ENCODE measurements at places on chromosomes 13 and 19.

GRCh38 chr13:73001971-73002370 is 56.8 kb upstream of the KLF5 start:
- no peak for DNase-seq

DNA sequence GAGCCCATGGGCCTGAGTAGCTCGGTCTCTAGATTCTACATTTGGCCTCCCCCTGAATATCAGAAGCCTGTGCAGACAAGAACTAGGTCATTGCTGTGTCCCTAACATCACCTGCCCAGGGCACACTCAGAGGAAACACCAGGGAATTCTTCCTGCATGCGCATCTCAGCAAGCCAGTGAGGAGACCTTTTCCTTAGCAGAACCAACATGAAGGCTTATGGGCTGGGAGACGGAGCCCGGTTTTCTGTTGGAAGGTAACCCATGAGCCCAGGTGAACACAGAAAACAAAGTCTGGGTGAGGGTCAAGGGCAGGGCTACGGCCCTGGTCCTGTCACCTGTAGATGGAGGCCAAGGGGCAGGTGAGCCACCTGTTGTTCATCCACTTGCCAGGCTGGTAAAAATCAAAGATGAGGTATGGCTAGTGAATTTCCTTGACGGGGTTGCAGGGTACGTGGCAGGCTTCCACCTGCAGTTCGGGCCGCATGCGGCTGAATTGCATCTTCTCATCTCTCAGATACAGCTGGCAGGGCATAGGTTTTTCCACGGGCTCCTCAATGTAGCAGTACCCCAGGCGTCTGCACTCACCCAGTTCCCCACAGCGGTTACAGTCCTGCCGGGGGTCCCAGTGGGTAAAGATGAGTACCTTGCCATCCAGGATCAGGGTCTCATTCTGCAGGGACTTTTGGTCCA is 3.6 kb upstream of the FAM187B start:
- no peak for DNase-seq

- DNase-seq: no peak
Measured at GRCh38 chr19:6532244-6532999, 1.6 kb downstream of the TNFSF9 start.

GRCh38 chr13:22925881-22926747 is 254.7 kb upstream of the SGCG start:
- no peak for DNase-seq

- DNase-seq: peak; percentile 3
Measured at GRCh38 chr13:64239372-64239771, 2823.7 kb upstream of the PCDH20 start.

GRCh38 chr13:40143106-40143505 is 487.6 kb downstream of the COG6 start:
- DNase-seq: no peak

DNA sequence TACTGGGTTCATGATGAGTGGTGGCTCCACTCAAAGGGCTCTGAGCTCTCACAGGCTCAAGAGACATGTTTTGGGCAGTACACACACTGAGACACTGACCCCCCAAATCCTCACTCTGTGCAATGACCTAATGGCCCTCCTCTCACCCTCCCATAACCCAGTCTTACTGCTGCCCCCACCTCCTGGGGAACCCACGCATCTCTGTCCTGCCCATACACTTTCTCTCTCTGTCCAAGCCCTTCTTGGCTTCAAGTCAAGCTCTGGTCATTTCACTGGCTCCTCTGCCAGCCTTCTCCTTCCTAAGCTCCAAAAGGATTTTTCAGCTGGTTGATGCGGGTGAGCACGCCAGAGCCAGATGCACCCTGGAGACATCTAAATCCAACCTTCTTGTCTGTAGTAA is 187.9 kb upstream of the TSHZ3 start:
- no peak for DNase-seq

DNA sequence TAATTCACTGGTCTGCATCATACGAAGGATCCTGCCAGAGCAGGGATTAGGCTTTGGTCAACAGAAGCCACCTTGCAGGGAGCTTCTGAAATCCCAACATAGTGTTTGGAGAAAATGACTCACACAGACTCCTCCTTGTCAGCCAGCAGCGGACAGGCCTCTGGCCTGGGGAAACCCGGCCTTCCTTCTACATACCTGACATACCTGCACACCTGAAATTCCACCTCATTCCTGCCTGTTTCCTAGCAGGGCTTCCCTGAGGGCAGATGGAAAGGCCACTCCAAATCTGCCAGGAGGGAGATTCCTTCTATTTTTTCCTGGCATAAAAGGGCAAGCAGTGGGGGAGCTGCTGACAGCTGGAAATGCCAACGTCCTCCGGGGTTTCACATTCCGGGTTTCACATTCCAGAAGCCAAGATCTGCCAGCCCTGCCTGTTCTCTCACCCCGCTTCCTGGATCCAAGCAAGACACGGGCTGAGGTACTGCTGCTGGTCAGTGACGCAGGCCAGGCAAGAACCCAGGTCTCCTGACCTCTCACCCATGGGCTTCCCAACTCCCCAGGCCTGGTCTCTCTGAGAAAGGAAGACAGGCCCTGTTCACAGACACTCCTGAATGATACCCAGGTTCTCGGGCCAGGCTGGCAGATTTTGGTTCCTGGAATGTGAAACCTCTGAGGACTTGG is 18.2 kb upstream of the IGFL1 start:
- DNase-seq: no peak

DNA sequence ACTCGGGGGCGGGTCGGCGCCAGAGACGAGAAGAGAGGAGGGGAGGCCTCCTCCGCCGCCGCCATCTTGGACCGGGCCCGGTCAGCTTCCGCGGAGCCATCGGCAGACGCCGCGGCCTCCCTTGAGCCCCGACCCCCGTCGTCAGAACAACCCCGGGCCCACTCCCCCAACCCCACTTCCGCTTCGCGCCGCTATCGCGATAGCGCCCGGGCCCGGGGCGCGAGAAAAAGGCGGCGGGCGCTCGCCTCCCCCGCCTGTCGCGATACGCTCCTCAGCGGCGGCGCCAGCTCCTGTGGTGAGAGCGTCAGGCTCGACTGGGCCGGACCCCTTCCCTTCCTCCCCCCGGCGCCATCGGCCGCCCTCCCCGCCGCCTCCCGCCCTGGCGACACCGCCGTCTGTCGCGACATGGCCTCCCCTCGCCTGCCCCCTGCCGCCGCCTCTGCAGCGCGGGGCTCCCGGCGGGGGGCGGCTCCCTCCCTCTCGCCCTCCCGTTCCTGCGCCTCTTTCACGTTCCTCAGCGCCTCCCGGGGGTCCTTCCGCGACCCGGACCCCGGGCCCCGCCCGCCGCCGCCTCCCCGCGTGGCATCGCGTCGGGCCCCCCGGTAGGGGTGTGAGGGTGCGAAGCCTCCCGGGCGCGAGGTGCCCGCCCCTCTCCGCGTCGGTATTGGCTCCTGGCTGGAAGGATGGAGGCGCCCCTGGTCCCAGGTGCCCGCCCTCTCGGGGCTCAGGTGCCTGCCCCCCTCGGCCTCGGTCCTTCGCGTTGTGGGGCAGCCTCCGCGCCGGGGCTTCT is at the start of gene CNOT3:
Gene CNOT3 (plus strand): TSS at position 64 of the 790 bp plus-strand sequence. CDS start 5,217 bp downstream, outside the sequence.
- no peak for DNase-seq

GRCh38 chr19:19634516-19635312 is 6.7 kb upstream of the LPAR2 start:
- no peak for DNase-seq

DNA sequence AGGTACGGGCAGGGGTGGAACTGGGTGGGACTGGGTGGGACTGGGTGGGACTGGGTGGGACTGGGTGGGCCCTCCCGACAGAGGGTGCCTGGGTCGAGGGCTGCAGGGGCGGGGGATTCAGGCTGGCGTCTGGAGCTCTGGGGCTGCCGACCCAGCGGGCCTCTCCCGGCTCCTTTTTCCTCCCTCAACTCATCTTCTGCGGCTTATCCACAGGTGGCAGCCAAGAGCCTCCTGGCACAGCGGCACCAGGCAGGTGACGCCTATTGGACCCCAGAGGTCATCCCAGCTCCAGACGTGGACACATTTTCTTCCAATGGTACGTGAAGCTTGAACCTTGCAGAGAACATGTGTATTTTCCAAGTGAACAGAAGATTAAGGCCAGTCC is 533 bp downstream of the ZNF544 start:
- DNase-seq: no peak

DNA sequence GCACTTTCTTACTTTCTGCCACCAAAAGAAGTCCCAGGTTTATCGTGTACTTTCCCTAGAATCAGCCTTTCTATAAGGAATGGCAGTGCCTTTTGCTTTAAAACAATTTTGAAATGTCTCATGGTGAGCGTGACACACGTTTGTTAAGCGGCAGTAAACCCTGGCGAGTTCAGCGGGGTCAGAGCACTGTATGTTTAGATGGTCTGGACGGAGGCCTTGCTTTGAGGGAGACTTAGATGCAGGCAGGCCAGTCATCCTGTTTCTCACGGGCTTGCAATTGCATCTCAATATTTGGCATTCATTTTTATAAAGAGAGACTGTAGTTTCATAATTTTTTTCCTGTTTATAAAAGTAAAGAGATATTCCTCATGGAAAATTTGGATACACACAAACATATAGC is 96.4 kb downstream of the TNFRSF19 start:
- no peak for DNase-seq

- no peak for DNase-seq
Measured at GRCh38 chr13:88919970-88920628, 1248.9 kb downstream of the SLITRK5 start.

GRCh38 chr19:2488942-2489731 is 13.2 kb downstream of the GADD45B start:
- no peak for DNase-seq

DNA sequence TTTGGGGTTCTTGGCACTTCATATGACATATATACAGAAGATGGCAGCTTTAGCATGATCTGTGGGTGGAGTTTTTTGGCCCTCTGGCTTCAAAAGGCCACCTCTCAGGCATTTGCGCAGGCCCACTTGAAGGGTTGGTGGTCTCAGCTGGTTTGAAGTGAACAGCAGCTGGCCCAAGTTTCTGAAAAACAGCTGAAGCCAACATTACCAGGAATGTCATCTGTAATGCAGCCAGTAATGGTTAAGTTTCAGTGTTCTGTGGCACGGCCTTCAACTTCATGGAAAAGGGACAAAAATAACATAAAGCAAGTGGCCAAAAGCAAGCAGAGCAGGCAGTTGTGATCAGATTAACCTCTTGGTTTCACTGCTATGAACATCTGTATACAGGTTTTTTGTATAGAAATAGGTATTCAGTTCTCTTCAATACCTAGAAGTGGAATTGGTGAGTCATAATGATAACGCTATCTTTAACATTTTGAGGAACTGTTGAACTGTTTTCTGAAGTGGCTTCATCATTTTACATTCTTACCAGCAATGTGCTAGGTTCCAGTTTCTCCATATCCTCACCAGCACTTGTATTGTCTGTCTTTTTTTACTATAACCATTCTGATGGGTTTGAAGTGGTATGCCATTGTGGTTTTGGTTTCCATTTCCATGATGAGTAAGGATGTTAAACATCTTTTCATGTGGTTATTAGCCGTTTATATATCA is 245.4 kb downstream of the SHISA2 start:
- no peak for DNase-seq

DNA sequence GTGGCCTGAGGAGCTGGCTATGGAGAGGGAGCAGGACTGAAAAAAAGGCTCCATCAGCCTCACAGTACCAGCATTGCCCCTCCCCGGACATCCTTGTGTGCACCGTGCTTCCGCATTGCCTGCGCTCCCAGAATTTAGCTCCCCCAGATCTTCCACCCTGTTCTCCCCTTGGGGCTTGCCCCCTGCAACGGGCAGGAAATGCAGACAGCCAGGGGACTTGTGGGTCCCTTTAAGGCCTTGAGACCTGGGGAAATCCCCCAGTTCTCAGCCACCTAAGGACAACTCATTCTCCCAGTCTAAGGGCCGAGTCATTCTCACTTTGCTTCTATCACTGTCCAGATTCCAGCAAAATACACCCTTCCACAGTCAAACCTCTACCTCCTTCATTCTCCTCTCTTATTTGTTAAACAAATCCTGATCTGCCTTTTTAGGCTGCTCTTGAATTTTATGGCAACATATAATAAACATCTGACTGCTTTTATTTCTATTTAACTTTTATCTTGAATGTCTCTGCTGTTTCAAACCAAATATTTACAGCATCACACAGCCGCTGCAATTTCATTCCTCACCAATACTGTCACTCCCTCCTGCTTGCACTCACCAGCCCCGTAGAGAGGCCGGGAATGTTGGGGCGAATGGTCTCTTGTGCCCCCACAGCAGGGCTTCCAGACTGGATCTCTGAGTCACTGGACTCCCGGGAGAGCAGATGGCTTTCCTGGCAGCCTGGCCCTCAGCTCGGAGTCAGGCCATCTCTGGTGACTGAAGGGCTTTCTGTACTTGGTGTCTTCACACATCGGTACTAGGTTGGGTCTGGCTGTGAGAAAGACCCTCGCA is 221.9 kb downstream of the TSHZ3 start:
- peak; percentile 48 for DNase-seq

DNA sequence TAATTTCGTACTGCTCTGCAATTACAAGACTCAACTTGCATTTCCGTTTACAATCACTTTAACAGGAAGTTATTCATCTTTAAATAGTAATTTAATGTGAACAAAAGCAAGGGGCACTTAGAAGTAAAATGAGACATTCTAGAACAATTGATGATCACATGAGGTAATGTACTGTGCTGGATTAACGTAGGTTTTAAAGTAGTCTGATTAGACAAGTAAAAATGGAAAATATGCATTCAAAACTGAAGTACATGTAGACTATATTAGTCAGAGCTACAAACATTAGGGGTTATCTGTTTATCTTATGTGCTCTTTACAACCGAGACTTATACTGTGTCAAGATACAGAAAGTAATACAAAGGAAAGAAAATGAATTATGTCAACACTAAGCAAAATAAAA is 1528.0 kb downstream of the SLITRK5 start:
- DNase-seq: no peak

DNA sequence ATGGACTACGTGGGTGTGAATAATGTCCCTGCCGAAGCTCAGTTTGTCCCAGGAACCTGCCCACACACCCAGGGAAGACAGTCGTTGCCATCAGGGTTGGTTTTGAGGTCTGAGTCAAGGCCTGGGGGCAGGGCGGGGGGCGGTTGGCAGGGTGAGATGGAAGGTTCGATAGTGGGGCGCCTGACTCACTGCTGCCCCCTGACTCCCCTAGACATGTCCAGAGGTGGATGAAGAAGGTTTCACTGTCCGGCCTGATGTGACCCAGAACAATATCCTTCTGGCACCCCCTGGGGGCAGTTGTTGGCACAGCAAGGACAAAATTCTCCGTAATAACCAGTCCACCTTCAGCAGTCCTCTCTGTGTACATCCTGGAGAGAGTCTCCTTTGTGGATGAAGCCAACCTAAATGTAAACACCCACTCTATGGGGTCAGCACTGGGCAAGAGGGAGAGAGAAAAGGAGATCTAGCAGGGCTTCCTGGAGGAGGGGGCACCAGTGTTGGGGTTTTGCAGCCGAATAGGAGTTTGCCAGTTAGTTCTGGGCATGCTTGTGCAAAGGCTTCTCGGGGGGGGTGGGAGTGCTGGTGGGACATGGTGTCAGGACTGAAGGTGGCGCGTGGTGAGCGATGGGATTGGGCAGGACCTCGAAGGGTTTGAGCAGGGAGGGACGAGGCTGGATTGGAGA is 19.6 kb upstream of the B3GNT3 start:
- no peak for DNase-seq

- DNase-seq: no peak
Measured at GRCh38 chr19:14479975-14480699, 5.0 kb upstream of the PTGER1 start.

DNA sequence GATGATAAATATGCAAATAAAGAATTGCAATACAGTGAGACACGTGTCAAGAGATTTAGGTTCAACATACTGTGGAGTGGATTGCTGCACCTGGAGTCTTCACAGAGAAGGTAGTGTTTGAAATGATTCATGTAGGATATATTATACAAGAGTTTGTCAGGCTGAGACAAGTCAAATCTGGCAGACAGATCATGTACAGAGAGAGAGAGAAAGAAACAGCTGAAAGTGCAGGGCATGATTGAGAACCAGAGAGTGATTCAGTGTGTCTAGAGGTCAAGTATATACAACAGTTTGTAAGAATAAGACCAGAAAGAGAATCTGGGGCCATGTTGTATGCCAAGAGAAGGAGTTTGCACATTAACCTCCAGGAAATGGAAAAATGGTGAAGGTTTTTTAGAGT is 2.1 kb upstream of the VWA8 start:
- DNase-seq: no peak

All from SW 1271 (cell line).